ENCODE measurements at places on chromosomes 7 and 10.

- DNase-seq: no peak
Measured at GRCh38 chr7:34849986-34850385, 187.3 kb downstream of the DPY19L1 start.

- no peak for DNase-seq
Measured at GRCh38 chr10:131653140-131653539, 247.7 kb upstream of the PPP2R2D start.

DNA sequence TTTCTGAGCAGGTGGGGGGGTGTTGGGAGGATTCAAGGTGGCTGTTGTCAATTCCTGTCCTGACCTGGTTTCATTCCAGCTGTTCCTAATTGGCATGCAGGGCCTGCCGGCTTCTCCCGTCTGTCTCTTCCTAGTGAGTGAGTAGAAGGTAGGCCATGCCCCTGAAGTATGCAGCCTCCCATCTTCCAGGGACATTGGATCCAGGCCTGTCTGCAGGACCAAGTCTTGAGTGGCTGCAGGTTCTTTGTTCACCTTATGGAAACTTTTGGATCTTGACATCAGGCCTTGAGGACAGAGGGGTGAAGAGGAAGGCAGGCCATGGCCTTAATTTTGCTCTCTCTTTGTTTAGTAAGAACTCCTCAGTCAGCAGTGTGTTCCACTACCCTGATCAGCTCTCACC lies 131.8 kb downstream of the SH2D4B start:
- DNase-seq: no peak

- no peak for DNase-seq
Measured at GRCh38 chr7:86929293-86930109, 130.0 kb downstream of the ELAPOR2 start.

GRCh38 chr7:135930565-135931461 lies 46.3 kb downstream of the MTPN start:
- no peak for DNase-seq

- DNase-seq: no peak
Measured at GRCh38 chr10:32985775-32986350, 27.8 kb upstream of the ITGB1 start.

DNA sequence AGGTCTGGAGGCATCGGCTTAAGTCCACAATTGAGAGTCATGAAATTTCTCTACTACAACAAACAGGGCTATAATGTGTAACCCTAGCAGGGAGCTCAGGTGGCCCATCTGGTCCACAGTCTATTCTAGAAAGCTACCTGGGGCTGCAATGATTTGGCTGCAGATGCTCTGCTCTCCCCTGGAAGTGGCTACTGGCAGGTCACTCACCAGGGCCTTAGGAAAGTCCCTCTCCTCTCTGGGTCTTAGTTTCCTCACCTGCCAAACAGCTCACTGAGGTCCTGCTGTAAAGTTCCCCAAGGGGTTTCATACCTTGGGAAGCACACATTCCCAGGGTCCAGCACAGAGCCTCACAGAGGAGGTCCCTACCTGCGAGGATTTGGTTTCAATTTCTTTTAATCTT lies 2.5 kb downstream of the IGFBP3 start:
- no peak for DNase-seq

DNA sequence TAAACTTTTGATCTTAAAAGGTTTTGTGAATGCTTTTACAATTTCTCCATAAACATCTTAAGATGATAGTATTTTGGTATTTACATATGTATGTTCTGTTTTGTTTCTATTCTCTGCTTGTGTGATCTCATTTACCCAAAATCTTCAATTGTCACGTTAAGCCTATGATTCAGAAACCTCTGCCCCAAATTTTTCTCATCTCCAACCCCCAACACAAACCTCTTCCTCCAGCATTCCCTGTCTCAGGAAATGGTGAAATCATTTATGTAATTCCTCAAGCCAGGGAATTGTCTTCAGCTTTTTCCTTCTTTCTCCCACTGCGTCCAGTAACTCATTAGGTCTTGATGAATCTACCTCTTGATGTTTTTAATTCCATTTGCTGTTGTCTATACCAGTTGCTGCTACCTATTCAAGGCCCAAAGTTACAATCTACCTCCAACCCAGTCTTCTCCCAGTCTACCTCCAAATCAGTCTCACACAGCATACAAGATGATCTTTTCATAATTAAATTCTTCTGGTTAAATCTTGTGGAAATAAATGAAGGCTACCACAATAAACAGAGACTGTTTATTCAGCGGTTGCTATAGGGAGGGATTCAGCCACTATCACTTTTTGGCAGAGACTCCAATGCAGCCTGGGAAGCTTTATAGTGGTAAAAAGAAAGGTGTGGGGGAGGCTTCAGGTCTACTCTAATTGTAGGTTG lies 5.8 kb downstream of the CFAP69 start:
- no peak for DNase-seq

Measured in T47D (cell line).